ENCODE measurements at places on chromosomes 11 and 22.
A peak's percentile ranks its signal among the peaks of the same experiment; 100 is the strongest.

- DNase-seq: no peak
These were observed 3.7 kb downstream of the TSPO start for GRCh38 chr22:43154887-43155536.

GRCh38 chr11:2566223-2567025 lies 121.6 kb downstream of the KCNQ1 start:
- DNase-seq: no peak

DNA sequence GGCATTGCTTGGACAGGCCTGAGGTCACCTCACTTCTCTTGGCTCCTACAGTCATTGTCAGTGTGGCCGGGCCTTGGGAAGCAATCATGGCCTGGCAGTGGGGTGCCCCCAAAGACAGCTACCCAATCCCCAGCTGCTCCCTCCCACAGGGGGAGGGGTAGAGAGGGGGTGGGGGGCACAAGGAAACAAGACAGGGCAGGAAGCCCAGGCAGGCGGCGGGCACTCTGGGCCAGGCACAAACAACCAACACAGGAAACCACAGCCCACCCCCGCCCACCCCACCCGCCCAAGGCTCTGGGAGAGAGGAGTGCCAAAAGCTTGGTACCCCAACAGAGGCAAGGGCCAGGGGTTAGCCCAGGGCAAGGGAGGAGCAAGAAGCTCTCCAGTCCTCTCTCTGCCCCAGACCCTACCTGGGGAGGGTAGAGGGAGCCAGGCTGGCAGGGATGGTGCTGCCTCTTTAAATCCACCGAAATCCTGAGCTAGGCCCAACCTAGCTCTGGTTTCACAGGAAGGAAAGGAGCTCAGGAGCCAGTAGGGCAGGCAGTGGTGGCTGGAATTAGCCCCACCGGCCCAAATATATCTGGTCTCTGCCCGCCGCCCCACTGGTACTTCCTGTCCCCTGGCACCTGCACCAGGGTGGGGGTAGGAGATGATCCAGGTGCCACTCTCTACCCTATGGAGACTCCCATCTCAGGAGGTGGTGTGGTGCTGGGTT lies 12.2 kb downstream of the BCL9L start:
- DNase-seq: peak; percentile 88

- DNase-seq: no peak
These were observed 186.8 kb downstream of the TMEM135 start for GRCh38 chr11:87224486-87224885.

GRCh38 chr11:62012451-62012831 lies 45.0 kb upstream of the FTH1 start:
- DNase-seq: no peak

- DNase-seq: no peak
These were observed 2.7 kb upstream of the POLDIP3 start for GRCh38 chr22:42617155-42617983.

- no peak for DNase-seq
These were observed 111.7 kb downstream of the NECTIN1 start for GRCh38 chr11:119617340-119617713.

DNA sequence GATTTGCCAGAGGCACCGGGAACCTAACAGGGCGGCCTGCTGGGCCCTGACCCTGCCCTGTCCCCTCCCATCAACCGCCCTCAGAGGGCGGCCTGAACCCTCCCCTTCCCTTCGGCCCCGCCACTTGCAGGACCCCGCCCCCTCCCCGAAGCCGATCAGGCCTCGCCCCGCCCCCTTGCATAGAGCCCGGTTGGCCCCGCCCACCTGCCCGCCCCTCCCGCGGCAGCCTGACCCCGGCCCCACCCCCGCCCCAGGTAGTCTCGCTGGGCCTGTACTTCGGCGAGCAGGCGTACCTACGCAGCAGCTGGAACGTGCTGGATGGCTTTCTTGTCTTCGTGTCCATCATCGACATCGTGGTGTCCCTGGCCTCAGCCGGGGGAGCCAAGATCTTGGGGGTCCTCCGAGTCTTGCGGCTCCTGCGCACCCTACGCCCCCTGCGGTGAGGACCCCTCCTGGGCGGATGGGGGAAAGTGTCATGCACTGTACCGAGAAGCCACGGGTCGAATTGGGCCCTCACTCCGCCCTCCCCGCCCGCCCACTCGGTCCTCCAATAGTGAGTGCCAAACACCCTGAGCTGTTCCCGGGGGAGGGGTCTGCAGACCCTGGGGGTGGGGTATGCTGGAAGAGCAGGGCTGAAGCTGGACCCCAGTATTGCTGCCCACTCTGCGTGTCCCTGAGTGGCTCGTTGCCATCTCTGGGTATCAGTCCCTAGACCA lies 94.1 kb downstream of the CACNA1I start:
- peak; percentile 54 for DNase-seq

GRCh38 chr11:128627666-128628324 lies 40.4 kb upstream of the ETS1 start:
- no peak for DNase-seq

DNA sequence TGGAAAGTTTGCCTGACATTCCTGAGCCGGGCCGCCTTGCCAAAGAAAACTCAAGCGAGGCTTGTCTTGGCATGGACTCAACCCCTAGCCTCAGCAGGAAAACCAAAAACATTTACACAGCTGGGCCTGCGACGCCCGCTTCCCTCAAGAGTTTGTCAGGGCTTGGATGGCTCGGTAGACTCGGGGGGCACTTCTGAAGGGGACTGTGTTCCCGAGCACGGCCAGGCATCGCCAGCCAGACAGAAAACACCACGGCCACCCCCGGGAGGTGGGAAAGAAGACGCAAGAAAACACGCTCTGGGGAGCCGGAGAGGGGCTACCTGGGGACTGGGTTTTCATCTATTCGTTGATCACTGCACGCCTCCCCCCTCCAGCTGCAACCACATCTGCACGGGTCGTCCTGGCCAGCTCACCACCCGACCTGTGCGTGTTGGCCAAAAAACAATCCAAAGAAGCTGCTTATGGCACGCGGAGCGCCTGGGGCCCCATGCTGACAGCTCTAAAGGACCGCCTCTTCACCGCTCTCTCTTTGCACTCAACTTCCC lies 380.7 kb downstream of the MN1 start:
- no peak for DNase-seq

DNA sequence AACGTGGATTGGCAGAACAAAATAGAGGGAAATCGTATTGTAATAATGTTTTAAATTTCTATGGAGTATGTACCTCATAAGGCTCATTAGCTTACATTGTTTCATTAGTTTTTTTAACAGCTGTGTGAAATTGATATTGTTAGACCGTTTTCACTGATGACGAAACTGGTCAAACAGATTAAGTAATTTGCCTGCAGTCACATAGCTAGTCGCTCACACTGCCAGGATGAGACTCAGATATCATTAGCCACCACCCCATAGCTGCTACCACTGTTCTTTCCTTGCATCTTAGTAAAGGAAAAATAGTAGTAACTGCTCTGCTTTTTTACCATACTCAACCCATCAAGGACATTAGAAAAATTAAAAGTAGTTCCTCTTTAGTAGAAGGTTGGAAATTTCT lies 64.0 kb downstream of the DKK3 start:
- no peak for DNase-seq

DNA sequence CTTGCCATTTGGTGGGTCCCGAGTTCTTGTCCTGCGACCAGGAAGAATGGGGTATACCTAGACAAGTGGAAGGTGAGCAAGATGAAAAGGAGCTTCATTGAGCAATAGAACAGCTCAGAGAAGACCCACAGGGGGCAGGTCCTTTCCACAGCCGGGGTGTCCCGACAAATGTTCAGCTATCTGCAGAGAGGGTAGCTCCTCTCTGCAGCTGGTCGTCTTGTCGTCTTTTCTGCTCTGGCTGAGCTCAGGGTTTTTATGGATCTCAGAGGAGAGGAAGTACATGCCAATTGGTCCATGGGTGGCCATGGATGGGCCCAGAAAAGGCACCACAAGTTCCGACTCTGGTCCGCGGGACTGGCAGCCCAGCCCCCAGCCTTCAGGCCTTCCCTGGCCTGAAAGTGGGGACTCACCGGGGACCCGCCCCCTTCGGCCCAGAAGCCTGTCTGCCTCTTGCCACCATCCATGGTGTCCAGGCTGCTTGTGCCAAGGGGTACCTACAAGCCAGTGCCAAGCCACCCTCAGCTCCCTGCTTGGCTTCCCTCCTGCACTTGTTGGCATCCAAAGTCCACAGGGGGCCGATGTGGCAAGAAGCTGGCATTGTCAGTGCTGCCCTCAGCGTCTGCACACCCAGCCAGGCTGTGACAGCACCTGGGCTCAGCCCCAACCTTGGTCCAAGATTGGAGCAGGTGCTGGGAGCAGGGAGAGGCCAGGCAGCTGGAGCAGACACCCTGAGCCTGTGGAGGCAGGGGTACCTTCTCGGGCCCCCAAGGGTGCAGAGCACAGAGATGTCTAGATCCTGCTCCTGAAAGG lies 438.9 kb downstream of the TBC1D22A start:
- no peak for DNase-seq

GRCh38 chr22:43783777-43784176 lies 28.3 kb downstream of the EFCAB6 start:
- no peak for DNase-seq

- no peak for DNase-seq
These were observed 88.6 kb downstream of the SNX19 start for GRCh38 chr11:130827451-130828377.

GRCh38 chr22:49119551-49119952 lies 708.1 kb downstream of the BRD1 start:
- no peak for DNase-seq

- no peak for DNase-seq
These were observed 7.4 kb upstream of the ZBTB16 start for GRCh38 chr11:114052160-114052559.

DNA sequence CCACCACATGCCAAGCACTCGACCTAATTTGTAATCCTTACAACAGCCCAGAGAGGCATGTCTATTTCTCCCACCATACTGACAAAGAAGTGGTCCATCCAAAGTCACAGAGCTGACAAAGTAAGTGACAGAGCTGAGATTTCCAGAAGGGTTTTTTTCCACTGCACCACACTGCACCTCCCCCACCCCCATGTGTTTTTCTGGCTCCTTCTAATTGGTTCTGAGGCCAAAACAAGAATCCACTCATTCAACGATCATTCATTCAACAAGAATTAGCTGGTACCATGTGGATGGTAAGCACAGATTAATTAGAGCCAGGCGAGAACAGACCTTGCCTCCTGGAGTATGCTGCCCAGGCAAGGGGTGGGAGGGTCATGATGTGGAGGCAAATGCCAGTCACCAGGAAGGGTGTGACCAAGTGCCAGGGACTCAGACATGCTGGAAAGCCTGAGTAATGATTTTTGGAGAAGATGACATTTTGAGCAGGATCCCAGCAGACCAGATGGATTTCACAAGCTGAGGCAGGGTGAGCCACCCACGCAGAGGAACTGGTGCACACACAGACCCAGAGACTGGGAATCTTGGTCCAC lies 14.9 kb upstream of the PRG2 start:
- DNase-seq: no peak

GRCh38 chr11:70072461-70072860 lies 5.7 kb upstream of the ANO1 start:
- DNase-seq: no peak

- no peak for DNase-seq
These were observed 1.8 kb downstream of the RASSF10 start for GRCh38 chr11:13010749-13011465.

DNA sequence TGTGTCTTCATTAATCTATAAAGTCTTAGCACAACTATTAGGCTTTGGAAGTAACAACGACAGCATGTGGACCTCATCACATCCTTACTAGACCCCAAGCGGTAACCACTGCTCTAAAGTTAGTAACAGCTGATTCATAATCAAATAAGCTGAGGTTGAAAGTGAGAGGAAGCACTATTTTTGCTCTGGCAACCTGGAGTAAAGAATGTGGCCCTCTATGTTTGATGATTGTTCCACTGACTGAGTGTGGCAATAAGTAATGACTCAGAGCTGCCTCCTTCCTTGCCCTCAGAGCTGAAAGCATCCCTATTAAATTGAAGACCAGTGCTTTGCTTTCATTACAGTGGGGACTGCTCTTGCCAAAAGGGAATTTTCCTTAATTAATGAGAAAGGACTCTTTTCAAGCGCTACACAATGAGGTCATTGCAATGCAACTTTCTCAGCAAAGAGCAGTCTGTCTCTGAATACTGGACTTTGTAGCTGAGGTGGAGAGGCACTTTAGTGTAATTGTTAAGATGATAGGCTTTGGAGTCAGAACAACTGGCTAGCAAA lies 906.1 kb upstream of the RAG2 start:
- DNase-seq: no peak

DNA sequence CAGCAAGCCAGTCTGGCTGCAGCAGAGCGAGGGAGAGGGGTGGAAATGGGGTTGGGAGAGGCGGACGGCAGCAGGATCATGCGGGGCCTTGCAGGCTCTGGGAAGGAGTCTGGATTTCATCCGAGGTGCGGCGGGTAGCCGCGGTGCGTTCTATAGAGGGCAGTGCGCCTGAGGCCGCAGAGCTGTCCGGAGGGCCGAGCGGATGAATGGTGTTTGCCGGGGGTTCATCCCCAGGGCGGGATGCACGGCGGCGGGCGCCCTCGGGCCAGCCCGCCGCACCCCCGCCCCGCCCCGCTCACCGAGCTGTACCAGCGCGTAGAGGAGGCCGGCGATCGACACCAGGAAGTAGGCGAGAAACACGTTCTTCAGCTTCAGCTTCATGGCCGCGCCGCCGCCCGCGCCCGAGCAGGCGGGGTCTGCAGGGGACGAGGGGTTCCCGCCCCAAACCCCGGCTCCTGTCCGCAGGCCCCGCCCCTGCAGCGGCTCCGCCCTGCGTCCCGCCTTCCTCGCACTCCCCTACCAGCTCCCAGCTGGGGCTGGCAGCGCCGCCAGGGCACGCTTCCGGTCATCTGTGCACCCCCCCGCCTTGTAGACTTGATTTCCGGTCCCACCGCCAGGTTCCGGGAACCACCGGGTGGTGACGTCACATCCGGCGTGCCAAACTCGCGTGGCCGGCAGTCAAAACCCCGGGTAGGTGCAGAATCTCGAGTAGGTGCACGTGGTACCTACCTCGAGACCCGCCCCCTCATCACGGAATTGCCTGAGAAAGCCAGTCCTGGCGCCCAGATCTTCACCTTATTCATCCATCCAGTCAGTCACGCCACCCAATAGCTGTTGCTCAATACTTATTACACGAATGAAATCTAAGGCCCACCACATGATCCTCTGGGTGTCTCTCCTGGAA lies at the start of gene B3GAT3:
TSS of gene B3GAT3 (minus strand) at position 420 of the 904 bp plus-strand sequence. CDS start at position 381, 39 bp downstream.
- DNase-seq: peak; percentile 98

- DNase-seq: no peak
These were observed 51.0 kb upstream of the GALNT18 start for GRCh38 chr11:11672789-11673188.

DNA sequence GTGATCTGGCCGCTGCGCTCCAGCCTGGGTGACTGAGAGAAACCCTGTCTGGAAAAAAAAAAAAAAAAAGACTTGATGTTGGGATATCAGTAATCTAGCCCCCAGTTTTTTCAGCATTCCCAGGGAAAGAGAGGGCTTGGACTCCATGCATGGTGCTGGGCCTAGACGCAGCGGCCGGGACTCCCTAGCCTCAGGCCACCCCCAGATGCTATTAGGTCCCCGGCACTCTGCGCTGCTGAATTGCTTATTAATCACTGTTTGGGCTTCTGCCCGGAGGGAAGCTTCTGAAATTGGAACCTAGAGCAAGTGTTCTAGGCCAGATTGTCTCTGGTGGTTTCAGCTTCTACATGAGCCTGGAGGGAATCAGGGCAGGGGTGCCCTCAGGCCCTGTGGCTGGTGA lies 39.0 kb downstream of the SLCO2B1 start:
- DNase-seq: no peak

- DNase-seq: no peak
These were observed 58.3 kb downstream of the HSD17B12 start for GRCh38 chr11:43738600-43739409.

GRCh38 chr22:50603511-50604255 lies 3.1 kb downstream of the MAPK8IP2 start:
- DNase-seq: no peak

GRCh38 chr11:67071420-67072284 lies 15.0 kb downstream of the RHOD start:
- DNase-seq: peak; percentile 78

- no peak for DNase-seq
These were observed 120.9 kb downstream of the SLC17A6 start for GRCh38 chr11:22459048-22459447.
